ENCODE measurements at places on chromosomes 16 and 17. TPM values are rescaled to one million over a fixed set of nuclear protein-coding genes. Genes with fewer than 3 reads are reported as not detected.
A peak's percentile ranks its signal among the peaks of the same experiment; 100 is the strongest.

- no peak for DNase-seq
Observed at GRCh38 chr17:32671896-32672295, 185.1 kb downstream of the CDK5R1 start.

DNA sequence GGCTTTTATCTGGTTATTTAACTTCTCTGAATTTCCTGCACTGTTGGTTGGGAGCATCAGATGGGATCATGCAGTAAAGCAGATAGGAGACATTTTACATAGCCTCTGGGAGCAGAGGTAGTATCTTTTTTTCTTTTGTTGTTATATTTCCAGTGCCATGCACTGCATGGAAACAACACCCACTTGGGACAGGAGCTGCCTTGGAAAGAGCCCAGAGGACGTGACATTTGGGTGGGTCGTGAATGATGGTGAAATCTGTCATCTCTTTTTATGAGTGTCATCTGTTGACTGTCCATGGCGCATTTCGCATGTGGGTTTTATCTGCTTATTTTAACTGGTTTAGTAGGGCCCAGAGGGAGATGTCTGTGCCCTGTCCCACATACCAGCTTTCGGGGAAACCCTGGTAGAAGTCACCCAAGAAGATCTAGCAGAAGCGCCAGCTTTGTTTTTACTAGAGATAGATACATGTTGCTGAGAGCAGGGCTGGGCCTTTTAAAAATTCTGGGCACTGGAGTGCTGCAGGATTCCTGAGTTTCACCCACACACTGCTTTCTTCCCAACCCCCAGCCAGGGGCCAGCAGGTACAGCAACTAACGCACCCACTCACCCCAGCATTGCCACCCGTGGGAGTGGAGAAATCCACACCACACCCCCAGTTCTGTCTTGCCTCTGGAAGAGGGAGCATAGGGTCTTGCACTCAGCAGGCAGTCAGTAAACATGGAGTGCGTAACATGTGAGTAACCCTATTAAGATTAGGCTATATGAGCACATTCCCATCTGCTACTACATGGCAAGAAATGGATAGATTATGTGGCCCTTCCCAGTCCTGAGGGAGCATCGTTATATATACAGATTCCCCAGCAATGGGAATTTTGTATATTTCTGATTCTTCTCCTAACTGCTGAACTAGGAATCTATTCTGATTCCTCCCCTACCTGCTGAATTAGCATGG lies 8.4 kb upstream of the TERF2 start:
- DNase-seq = no peak

The DNAI2 gene
- total RNA-seq = 0.21 TPM

The SYT17 gene
- total RNA-seq = 5.8 TPM

The SKAP1 gene
- 0.41 TPM for total RNA-seq

The CNGB1 gene
- total RNA-seq = 0.41 TPM

The ADAM11 gene
- total RNA-seq = 0.72 TPM

GRCh38 chr16:75176926-75177325 lies 28.6 kb downstream of the ZFP1 start:
- DNase-seq = no peak

DNA sequence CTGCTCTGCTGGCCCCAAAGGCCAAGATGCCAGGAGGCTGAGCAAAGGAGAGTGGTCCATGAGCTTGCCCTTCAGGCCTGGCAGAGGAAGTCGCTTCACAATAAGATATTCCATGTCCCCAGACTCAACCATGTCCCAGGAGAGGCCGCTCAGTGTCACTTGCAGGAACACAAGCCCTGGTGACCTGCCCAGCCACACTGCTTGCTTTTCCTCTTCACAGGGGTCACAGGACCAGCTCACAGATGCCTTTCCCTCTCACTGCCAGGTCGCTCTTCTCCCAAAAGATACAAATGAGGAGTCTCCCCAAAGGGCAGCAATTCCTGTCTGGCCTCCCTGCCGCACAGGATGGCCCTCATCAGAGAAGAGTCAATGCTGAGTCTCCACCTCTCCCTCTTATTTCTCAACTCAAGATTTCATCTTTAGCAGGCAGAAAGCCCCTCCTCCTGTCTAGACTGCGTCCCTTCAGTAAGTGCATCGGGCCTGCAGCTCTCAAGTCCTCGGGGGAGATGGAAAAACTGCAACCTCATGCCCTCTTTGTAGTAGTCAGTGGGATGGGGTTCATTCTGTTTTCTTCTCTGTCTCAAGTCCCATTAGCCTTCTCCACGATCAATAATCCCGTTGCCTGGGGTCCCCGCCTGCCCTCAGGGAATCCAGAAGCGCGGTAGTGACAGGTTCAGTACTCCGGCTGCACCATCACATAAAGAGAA lies 5.0 kb downstream of the JUP start:
- no peak for DNase-seq

The SDR42E2 gene
- total RNA-seq = not detected

The KIFC3 gene
- 27.9 TPM for total RNA-seq

The VPS35L gene
- total RNA-seq = 30.0 TPM

GRCh38 chr16:55562936-55563335 lies 3.5 kb upstream of the CAPNS2 start:
- DNase-seq = no peak

DNA sequence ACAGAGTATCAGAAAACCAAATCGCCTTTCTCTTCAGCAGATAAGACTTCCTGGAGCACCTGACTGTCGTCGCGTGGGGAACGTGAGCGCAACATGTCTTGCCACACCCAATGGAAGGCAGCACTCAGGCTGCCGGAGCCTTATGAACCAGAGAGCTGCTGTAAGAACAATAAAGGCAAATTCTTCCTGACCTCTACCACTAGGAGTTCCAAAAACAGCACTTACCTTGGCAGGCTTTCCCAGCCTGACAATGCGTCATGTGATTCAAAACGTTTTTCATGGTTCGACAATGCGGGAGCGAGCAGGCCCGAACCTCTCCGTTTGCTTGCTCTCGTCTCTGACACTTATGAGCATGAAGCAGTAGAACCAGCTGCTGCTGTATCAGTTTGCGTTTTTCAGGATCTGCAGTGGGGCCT lies 75.8 kb upstream of the TRAP1 start:
- DNase-seq = peak; percentile 74

- peak; percentile 34 for DNase-seq
Observed at GRCh38 chr17:33012522-33013033, 20.9 kb downstream of the SPACA3 start.

DNA sequence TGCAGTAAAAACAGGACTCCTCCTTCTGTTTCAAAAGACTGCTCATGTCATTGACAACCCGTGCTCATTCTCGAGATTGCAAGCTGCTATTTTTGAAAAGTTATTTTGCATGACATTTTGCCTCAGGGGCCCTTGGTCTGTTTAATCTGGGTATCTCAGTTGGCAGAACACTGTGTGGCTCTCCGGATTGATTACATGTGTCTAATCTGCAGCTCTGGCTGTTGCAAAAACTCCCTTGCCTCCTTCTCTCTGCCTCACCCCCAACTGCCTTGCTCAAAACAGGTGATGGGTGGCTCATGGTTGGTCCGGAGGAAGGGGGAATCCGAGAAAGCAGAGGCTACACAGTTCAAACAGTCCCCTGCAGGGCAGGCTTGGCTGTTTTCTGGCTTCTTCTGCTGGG lies 25.3 kb downstream of the GINS3 start:
- DNase-seq = no peak
